Stimulated activated CD4-positive, alpha-beta T cell treated with anti-CD3 and anti-CD28 coated beads, Interleukin-2, amount 100 ng/mL, for 24 hours (primary cell): ENCODE measurements at places on chromosomes 5 and 9.

DNA sequence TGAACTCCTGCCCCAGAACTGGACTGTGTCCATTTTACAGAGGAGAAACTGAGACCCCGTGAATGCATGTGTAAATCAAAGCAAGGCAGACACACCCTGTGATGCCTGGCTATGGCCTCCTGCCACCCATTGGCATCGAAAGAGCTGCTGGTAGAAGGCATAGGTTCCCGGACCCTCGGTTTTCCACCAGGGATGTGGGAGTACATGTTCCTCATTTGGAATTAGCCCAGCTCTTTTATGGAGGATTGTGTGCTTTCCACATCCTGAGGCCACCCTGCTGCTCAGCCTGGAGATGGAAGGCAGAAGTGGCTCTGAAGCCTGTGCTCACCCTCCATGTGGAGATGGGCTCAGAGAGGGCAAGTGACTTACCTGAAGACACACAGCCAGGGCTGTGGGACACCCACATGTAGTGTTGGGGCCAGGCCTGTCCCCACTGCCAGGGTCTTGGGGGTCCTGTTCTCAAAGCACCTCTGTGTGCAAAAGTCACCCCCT lies 2.8 kb downstream of the SUSD3 start:
- DNase-seq, result no peak

DNA sequence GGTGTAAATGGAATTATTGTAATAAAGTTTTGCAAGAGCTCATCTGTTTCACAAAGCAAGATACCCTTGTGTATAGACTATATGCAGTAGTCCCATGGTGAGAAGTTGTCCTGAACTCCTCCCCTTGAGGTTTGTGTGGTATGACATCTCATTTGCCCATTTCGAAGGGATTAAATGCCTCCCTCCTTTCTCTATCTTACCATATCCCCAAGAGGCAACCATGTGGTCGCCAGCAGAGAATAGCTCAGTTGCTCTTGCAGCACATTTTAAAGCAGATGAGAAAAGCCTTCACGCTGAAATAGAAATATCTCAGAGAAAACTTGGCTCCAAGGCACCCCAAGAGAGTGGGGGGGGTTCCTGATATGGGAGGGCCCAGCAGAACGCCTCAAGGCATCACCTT lies 4.6 kb downstream of the SEMA6A start:
- DNase-seq, result no peak

GRCh38 chr9:33837138-33837537 lies 20.2 kb downstream of the UBE2R2 start:
- no peak for DNase-seq

DNA sequence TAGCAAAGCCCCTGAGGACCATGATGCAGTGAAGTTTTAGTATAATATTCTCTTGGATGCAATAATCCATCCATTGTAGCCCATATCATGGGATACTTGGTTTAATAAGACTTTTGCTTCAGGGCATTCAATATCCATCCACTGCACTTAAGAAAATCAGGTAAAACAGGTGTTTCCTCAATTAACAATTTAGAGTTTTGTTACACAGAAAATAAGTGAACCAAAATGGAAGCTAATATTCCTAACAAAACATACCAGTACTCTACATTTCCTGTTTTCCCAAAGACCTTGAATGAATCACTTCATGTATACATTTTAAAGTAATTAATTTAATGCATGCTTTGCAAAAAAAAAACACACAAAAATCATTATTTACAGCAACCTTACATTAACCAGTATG lies 305.6 kb downstream of the NR2F1-AS1 start:
- no peak for DNase-seq

GRCh38 chr5:154999865-155000264 lies 13.7 kb upstream of the KIF4B start:
- no peak for DNase-seq

DNA sequence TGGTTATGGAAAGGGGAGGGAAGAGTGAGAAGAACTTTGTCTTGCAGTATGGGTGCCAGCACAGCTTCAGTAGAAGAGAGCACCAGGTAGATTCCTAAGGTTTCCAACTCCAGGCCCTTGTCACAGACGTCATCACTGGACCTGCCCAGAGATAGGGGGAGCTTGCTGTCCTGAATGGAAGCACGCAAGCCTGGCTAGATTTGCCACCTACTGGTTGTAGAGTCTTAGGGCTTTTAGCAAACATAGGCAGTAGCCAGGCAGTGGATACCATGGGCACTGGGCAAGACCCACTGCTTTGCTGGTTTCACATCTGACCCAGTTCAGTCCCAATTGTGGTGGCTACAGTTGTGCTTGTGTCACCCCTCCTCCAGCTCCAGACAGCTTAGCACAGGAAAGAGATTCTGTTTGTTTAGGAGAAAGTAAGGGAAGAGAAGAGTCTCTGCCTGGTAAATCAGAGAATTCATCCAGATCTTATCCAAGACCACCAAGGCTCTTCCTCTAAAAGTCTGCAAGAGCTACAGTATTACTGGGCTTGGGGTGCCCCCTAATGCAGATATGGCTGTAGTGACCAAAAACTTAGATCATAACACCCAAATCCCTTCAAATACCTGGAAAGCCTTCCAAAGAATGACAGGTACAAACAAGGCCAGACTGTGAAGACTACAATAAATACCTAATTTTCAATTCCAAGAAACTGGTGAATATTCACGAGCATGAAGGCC lies 158.9 kb downstream of the HINT1 start:
- no peak for DNase-seq

GRCh38 chr5:180428598-180428997 lies 65.6 kb upstream of the CNOT6 start:
- DNase-seq, result no peak

DNA sequence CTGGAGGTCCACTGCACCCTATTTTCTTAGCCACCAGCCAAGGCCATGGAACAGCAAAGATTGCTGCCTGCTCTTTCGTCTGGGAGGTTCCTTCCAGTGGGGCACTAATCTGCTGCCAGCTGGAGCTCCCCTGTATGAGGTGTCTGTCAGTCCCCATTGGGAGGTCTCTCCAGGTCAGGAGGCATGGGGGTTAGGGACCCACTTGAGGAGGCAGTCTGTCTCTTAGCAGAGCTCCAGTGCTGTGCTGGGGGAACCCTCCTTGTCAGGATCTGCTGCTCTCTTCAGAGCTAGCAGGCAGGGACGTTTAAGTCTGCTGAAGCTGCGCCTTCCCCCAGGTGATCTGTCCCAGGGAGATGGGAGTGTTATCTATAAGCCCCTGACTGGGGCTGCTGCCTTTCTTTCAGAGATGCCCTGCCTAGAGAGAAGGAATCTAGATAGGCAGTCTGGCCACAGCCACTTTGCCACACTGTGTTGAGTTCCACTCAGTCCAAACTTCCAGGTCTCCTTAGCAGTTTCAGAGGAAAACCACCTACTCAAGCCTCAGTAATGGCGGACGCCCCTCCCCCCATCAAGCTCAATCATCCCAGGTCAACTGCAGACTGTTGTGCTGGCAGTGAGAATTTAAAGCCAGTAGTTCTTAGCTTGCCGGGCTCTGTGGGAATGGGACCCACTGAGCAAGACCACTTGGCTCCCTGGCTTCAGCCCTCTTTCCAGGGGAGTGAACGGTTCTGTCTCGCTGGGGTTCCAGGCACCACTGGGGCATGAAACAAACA lies 317.7 kb downstream of the LRRC70 start:
- no peak for DNase-seq
